ENCODE measurements at places on chromosomes 13 and 19.

DNA sequence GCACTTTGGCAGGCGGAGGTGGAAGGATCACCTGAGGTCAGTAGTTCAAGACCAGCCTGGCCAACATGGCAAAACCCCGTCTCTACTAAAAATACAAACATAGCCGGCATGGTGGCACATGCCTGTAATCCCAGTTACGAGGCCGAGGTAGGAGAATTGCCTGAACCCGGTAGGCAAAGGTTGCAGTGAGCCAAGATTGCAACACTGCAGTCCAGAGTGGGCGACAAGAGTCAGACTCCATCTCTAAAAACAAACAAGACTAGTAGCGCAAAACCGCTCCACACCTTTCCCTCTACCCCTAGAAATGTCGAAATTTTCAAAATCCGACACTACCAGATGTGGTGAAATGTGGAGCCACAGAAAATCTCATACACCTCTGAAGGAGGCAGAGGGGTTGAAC, 11.2 kb upstream of the TYROBP start:
- no peak for DNase-seq

DNA sequence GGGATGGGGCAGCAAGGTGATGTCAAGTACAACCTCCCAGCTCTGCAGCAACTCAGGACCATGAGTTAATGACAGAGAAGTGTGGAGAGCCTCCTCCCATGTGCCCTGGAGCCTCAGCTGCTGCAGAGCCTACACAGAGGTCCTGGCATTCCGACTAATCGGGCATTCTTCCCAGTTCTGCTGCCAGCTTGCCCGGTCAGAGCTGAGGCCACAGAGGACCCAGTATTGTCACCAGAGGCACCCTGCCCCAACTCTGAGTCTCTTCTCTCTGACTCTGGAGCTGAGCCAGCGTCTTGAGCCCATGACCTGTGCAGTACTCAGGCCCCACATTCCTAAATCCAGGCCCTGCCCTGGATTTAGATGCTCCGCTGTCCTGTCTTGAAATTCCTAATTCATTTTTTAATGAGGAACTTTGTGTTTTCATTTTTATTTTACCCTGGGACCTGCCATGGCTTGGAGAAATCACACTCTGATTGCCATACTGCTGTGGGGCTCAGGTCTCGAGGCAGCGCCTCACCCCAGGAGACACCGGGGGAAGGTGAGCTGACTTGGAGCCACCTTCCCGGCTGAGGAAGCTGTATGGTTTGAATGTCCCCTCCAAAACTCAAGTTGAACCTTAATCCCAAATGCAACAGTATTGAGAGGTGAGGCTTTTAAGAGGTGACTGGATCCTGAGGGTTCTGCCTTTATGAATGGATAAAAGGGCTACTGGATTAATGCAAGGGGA, 144.9 kb upstream of the ZNF507 start:
- no peak for DNase-seq

GRCh38 chr19:792306-792885, 4.9 kb upstream of the PTBP1 start:
- no peak for DNase-seq

DNA sequence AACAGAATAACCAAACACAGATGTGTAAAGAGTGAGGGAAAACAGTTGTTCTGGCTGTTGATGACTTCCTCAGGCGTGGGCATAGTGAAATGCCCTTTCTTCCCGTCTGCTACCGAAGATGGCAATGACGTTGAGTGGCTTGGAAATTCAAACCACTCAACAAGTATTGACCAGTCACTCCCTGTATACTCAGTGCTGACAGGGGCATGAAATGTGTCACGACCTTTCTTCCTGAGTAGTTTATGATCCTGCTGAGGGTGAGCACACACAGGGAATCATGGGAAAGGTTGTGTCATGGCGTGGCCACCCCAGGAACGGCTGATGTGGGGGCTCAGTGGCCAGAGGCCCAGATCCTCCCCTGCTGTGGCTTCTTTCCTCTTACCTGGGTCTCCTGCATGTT, 87.8 kb upstream of the C1QTNF9B start:
- no peak for DNase-seq

DNA sequence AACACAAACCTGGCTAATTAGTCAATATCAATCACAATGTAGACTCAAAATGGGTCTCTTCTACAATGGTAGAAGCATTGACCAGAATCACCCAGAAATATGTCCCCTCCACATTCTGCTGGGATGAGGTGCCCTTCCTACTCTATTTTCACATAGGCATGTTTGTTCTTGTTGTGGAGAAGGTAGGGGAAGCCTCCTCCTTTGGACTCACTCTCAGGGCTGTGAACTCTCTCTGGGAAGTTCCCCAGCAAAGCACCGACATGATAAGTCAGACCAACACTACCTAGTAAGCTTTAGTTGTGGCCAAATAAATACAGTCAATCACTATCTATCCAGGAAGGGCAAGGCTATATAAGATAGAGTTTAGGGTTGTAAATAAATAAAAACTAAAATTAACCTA, 194.5 kb upstream of the UBL3 start:
- DNase-seq = no peak

DNA sequence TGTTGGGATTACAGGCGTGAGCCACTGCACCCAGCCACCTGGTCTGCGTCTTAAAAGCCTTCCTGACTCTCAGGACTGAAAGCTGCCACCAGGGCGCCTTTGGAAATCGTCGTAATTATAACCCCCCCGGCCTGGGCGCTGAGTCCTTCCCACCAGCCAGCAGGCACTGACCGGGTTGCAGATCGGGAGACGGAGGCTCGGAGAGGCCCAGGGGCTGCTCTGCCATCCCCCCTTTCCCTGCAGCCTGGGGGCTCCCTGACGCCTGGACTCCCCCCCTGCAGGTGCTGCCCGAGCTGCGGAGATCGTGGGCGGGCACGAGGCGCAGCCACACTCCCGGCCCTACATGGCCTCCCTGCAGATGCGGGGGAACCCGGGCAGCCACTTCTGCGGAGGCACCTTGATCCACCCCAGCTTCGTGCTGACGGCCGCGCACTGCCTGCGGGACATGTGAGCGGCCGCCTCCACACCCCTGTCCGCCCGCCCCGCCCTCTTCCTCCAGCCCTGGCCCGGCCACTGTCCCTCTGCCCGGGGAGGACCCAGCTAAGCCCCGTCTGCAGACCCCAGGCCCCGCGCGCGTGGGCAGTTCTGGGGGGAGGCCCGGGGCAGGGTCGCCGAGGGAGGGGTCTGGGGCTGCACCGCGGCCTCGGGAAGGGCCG, 2.5 kb downstream of the PRTN3 start:
- no peak for DNase-seq

DNA sequence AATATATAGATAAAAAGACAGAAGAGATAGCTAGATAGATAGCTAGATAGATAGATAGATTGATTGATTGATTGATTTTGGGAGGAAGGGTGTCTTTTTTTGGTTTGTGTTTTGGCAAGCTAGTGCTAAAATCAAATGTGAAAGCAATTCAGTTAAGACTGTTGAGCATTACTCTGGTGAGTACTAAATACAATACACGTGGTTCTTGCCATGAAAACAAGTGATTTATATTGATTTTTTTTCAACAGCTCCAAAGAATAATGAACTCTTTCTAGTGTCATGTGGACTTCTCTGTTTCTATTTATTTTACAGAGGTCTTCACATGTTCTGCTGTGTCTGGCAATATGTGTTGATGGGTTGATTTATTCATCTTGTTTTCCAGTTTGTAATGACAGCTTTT, 172.0 kb downstream of the POU4F1 start:
- no peak for DNase-seq

- DNase-seq = no peak
Measured at GRCh38 chr13:102309110-102309509, 92.7 kb downstream of the FGF14 start.

GRCh38 chr19:1318678-1319471, 33.2 kb downstream of the EFNA2 start:
- DNase-seq = no peak

DNA sequence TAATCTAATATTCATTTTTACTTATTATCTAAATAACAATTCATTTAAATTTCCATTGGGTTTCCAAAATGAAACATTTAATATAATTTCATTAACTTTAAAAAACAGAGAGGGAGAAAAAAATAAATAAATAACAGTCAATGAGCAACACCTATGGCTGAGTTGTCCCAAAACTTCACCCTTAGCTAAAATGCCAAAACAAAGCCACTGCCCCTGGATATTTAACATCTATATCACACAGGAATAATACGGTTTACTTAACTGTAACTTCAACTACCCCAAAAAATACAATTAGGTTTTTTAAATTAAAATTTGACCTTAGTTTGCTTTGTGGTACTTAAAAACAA, 541 bp downstream of the ELF1 start:
- DNase-seq = no peak

- DNase-seq = no peak
Measured at GRCh38 chr13:76634431-76635191, 251.6 kb downstream of the KCTD12 start.

DNA sequence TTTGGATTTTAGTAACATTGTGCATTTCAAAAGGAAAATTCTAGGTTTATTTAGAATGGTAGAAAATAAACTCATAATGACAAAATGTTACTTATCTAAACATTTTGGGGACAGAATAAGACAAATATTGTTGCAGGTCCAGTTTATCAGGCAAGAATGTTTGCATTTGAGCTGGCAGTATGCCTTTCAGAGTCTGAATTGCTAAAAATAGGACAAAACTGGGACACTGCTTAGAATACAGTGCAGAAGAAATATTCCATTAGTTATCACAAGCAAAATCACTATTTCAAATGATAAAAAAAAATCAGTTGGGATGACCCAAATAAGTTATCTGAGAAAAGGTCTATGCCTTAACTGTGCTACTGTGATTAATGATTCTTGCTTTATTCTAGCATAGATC, 870.3 kb upstream of the MIR17HG start:
- DNase-seq = no peak

GRCh38 chr19:37413313-37414084, 42.6 kb downstream of the ZNF527 start:
- DNase-seq = no peak

GRCh38 chr13:35514801-35515502, 38.5 kb upstream of the MAB21L1 start:
- no peak for DNase-seq

GRCh38 chr13:113949546-113949945, 24.3 kb downstream of the C13orf46 start:
- DNase-seq = no peak

- no peak for DNase-seq
Measured at GRCh38 chr13:28100150-28101121, at the start of gene FLT3. Gene FLT3 (minus strand): TSS chr13:28100576. CDS start chr13:28100510, 66 bp downstream.

- no peak for DNase-seq
Measured at GRCh38 chr19:13002166-13002898, 7.1 kb downstream of the NFIX start.

- DNase-seq = no peak
Measured at GRCh38 chr13:31067416-31068118, 94.1 kb downstream of the HSPH1 start.

- DNase-seq = no peak
Measured at GRCh38 chr13:22893204-22893603, 287.6 kb upstream of the SGCG start.

DNA sequence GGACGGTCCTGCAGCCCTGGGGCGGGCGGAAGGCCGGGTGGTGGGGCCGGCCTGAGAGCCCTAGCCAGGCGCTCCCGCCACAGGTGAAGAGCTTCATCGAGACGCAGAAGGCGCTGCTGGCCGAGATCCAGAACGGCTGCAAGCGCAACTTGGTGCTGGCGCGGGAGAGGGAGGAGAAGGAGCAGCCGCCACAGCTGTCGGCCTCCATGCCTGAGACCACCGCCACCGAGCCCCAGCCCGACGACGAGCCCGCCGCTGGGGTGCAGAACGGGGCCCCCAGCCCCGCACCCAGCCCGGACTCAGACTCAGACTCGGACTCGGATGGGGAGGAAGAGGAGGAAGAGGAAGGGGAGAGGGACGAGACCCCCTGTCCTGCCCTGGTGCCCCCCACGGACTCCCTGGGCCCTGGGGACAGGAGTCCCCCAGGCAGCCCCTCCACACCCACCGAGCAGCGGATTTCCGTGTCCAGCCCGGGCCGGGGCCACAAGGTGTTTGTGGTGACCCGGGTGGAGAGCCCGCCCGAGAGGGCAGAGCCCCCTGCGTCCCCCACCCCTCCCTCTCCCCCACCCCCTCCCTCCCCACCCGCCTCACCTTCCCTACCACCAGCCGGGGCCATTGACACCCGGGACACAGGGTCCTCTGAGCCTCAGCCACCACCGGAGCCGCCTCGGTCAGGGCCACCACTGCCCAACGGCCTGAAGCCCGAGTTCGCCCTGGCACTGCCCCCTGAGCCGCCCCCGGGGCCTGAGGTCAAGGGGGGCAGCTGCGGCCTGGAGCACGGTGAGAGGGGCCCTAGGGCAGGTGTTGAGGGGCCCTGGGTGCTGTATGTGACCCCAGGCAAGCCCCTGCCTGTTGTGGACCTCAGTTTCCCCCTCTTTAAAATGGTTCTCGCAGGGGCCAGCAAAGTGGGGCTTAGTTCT, 15.3 kb downstream of the NKPD1 start:
- no peak for DNase-seq

GRCh38 chr19:4012975-4013634, 5.6 kb downstream of the PIAS4 start:
- DNase-seq = no peak

GRCh38 chr19:16077984-16078758, 1.9 kb downstream of the TPM4 start:
- no peak for DNase-seq

DNA sequence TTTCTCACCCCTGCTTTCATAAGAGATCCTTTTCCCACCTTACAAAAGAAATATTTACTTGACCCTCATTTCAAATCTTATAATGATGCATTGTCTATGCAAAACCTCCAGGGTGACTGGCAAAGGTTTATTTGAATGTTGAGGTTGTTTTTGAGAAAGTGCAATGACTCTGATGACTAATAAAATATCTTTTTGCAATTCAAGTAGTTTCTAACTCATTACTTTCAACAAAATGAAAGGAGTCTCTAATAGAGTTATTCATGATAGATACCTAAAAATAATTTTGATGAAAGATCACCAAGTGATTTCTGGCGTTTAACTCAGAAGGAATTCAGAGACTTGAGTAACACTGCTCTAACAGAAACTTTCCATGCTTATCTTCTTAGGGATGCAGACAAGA, 144.2 kb downstream of the FOXO1 start:
- no peak for DNase-seq

DNA sequence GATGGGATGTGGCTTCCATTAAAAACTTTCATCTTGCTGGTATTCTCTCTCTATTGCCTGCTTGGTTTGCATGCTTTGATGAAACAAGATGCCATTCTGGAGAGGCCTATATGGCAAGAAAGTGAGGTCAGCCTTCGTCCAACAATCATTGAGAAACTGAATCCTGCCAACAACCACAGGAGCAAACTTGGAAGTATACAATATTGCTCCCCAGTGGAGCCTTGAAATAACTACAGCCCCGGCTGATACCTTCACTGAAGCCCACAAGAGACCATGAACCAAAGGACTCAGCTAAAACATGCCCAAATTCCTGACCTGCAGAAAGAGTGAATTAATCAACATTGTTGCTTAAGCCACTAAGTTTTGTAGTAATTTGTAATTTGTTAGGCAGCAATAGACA, 82.5 kb upstream of the FGF14 start:
- DNase-seq = no peak

DNA sequence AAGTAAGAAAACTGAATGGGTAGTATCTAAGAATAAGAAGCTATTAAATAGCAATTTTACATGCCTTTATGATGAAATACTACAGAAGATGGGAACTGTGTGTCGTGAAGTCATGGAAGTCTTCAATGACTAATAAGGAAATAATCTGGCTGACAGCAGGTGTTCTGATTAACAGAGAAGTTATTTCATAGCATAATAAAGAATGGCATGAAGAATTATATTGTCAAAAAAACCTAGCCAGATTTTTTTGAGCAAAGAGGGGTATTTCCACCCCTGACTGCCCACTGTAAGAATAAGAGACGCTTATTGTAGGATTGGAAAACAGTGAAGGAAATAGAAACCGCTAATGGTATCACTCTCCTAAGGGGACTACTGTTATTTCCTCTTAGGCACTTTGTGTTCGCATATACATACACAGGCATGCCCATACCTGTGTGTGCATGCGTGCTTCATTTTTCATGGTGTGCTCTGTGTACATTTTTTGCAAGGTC, 318.8 kb downstream of the SHISA2 start:
- no peak for DNase-seq

All from T follicular helper cell (primary cell).